Activated gamma-delta T cell treated with Interleukin-2 at 50 U/mL for 16 hours (primary cell): ENCODE measurements at places on chromosomes 2 and 18.

DNA sequence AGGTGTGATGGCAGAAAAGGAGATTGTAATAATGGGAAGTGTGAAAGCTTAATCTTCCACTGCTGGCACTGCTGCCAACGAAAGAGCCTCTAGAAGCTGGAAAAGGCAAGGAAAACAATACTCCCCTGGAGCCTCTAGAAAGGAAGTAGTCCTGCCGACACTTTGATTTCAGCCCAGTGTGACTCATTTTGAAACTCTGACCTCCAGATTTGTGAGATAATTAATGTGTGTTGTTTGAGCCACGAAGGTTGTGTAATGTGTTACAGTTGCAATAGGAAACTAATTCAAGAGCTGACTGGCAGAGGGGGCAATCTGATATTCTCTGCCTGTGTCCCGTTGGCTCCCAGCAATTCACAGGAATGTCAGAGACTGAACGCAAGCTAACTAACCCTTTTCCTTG is 219.2 kb upstream of the UBE2E3 start:
- no peak for DNase-seq

DNA sequence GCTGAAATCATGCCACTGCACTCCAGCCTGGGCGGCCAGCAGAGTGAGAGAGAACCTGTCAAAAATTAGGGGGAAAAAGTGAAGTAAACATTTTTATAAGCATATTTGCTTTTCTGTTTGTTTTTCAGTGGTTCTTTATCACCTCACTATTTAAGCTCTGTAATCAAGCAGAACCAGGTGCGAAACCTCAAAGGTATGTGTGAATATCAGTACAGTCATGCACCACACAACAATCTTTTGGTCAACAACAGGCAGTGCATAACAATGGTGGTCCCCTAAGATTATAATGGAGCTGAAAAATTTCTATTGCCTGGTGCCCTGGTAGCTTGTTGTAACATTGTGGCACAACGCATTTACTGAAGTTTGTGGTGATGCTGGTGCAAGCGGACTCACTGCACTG is 167.4 kb upstream of the STON1 start:
- peak; percentile 29 for DNase-seq

GRCh38 chr2:191653667-191654391 is 24.1 kb upstream of the NABP1 start:
- DNase-seq: no peak

DNA sequence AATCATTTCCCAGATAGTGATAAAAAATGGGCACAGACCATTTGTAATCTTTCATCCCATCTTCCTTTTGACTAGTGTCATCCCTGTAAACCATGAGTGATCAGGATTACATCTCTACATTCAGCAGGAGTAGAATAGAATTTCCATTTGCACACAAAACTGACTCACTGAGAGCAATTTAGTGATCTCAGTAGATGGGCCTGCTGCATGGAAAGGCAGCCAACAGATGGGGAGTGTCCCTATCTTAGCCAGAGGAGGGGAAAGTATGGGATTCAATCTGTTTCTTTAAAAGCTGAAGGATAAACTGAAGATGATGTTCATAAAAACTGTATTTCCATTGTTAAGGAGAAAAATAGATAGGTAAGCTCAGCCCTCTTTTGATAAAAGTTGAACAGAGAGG is 441.7 kb downstream of the ZNF521 start:
- no peak for DNase-seq

DNA sequence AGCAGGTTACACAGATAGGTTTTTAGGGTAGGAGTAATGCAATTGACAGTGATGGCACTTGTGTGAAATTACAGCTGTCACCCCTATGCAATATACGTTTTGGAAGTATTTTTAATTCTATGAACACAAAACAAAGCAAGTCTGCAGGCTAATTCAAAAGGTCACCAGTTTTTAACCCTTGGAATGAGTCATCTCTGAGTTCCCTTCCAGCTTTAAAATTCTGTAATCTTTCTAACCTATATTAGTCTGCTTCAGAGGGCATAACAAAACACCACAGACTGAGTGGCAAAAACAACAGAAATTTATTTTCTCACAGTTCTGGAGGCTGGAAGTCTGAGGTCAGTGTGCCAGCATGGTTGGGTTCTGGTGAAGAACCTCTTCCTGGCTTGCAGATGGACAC is 596.9 kb upstream of the HNMT start:
- no peak for DNase-seq

- no peak for DNase-seq
Observed at GRCh38 chr2:141652308-141652707, 478.5 kb downstream of the LRP1B start.

DNA sequence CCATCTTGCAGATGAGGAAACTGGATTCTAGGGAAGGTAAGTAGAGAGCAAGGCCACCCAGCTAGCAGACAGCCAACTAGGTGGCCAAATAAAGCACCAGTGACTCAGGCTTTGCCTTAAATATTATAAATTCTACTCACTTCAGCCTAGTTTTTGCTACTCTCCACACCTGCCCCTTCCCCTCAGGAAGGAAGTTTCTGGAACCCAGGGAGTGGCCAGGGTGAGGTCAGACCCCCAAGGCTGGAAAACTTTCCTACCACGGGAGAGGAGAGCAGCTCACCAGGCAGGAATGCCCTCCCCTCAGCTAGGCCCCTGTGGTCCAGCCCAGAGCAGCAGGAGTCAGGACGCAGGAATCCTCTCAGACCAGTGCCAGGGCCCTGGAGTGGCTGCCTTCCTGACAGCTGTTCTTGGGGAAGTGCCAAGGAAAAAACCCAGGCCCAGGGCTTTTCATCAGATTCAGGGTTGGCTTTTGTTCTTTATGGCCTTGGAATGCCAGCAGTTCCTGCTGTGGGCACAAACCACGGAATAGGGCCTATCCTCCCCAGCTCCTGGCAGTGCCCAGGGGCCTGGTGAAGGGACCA is 5.1 kb upstream of the PAX8 start:
- DNase-seq: no peak

DNA sequence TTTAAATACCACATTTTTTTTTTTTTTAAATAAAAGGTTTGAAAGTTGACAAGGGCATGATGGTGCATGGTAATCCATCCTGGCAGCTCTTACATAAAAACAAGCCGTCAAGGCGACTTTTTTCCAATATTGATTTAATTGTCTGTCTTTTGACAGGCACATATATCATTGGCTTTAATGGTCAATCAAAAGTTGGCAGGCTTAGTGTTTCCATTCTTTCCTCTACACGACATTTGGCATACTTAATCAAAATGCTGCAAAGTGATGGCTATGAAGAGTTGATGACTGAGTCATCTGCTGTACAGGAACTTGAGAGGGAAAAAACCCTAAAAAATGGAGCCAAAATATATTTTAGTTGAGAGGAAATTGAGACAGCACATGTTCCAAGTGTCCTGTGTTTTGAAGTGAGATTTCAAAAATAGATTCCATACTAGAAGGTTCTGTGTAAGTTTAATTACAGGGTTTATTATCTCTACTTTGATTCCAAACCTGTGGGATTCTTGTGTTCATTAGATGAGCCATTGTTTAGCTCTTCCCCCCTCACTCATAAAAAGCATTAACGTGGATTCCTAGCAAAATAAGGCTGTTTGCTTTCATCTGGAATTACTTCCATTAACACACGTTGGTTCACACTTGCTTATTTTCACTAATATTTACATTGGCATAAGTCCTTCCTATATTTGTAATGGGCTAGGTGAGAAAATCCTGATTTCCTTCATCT is 3.2 kb downstream of the TSHZ1 start:
- no peak for DNase-seq

- no peak for DNase-seq
Observed at GRCh38 chr2:150618245-150618895, 130.9 kb upstream of the RND3 start.

DNA sequence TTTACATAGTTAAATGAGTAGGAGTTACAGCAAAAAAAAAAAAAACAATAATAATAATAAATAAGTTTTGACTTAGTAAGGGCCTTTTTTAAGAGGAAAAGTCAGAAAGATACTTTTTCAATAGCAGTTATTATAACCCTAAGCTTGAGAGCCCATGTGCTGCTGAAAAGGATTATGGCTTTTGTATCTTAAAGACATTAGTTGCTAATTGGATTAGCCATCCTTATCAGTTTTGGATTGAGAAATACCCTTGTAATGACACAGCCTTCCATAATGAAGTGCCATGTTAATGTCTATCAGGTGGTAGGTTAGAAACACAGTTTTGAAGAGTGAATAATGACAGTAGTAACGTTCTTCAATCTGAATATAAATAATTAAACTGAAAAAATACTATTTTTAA is 554.0 kb downstream of the RIT2 start:
- DNase-seq: no peak

- DNase-seq: no peak
Observed at GRCh38 chr2:145484448-145485097, 964.7 kb upstream of the ZEB2 start.

- DNase-seq: no peak
Observed at GRCh38 chr18:56112984-56113383, 525.0 kb upstream of the TCF4 start.

DNA sequence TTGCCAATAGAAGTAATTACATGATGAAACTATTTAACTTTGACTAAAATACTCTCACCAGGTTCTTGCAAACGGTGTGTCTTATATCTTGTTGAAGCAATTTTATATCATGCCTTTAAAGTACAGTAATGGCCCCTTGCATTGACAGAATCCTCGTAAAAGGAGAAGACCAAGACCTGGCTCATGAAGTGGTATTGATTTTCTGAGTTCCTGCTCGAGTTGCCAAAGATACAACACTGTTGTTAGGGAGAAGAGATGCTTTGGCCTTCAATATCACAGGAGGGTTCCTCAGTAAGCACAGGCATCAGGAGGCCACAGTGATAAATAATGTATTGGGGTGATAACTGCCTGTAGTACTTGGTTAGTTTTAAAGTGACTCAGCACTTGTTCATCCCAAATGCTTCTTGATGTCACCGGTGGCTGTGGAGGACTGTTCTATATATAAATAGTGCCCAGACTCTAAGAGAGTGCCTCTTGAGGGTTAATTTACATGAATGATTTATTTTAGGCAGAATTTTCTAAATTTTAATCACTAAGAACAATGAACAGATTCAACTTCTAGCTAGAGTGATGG is 571.7 kb upstream of the FANCL start:
- DNase-seq: no peak

DNA sequence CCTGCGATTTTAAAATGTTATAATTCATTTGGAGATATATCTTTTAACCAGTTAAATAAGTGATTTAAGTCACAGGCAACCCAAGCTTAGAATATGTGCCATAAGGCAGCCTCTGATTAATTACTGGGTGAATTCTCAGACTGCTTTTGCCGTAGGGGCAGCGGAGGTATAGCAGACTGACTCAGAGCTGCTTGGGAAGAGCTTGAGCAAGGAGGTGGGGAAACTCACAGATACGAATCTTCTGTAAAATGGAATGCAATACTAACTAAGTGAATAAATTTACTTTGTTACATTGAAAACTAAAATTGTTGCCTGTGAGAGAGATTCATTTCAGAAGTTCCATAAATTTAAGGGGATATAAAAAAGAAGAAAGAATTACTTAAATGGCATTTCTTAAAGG is 115.4 kb downstream of the KYNU start:
- no peak for DNase-seq

DNA sequence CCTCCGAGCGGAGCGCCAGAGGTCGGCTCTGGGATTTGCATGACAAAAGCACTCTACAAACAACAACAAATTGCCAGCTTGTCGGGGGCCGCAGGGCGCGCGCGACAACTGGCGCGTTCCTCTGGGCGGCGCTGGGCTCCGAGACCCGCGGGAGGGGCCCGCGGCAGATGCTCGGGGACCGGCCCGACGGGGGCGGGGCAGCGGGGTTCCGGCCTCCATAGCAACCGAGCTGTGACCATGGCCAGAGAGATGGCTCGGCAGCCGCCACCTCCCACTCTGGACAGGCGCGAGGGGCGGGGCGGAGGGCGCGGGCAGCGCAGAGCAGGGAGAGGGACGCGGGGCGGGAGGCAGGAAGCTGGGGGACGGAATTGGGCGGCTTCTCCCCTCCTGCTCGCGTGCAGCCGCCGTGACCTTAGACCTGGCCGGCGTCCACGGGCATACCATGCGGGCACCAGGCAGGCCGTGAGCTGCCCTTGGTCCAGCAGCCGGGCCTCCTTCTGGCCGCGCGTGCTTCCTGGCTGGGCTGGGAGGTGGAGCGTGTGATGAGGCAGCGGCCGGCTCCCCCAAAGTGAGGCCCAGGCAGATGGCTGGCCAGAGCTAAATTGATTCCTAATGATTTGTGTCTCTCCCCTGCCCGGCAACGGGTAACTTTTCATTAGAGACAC is 171.5 kb downstream of the CELF4 start:
- no peak for DNase-seq

DNA sequence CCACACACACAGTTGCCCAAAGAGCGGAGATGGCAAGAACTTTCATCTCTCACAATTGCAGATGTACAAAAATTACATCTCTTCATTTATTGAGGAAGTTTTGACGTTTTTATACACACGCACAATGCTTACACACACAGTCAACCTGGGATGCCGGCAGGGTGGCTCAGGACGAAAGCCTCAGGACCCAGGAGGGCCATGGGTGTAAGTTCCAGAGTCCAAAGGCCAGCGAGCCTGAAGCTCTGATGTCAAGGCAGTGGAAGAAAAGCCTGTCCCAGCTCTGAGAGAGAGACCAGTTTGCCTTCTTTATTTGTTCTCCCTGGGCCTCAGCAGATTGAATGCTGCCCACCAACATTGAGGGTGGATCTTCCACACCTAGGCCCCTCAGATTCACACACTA is 10.1 kb downstream of the AMER3 start:
- no peak for DNase-seq

GRCh38 chr2:39304200-39304599 is 60.4 kb upstream of the CDKL4 start:
- DNase-seq: no peak

GRCh38 chr2:48107326-48107925 is 201.1 kb upstream of the FBXO11 start:
- DNase-seq: no peak

DNA sequence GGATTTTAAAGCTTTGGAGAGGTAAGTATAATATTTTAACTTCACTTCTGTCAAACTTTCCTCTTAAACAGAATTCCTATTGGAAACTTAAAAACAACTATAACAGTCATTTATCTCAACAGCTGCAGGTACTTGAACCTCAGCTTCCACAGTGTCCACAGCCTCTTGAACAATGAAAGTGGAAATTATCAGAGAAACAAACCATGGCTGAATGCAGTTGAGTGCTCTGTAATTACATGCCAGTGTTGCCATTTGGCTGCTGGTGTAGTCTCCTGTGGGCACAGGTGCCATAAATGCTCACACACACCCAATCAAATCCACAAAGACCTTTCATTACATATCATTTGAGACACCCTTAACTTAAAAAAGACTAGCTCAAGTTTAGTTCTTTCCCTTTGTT is 125.1 kb downstream of the CPS1 start:
- no peak for DNase-seq

DNA sequence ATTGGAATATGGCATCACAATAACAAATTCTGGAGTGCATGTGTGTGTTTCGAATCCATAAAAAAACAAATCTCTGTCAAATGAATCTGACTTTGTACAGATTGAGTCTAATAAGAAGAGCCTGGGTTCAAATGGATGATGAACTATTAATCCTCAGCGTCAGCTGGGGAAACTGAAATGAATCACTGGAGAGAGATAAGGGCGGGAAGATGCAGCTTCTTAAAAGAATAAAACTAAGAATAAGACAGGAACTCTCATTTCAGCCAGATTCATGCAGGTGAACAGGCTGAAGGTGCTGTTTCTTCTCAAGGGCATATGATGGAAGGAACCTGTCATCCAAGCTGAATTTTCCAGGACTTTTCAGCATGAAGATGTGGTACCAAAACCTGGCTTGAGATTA is 202.6 kb upstream of the TRIB2 start:
- no peak for DNase-seq
